Vein endothelial cell (primary cell): ENCODE measurements at places on chromosomes 2 and 18. TPM values are rescaled to one million over a fixed set of nuclear protein-coding genes. Genes with fewer than 3 reads are reported as not detected.

TUBA4B gene
- not detected in 2 replicates for total RNA-seq

GPR39 gene
- under 0.01 and 0.10 TPM in 2 replicates for total RNA-seq

KIF5C gene
- 0.29 and 0.33 TPM in 2 replicates for total RNA-seq

CAPN14 gene
- total RNA-seq: 0.10 TPM in 1 of 2 replicates, not detected in the other

G6PC2 gene
- not detected in 2 replicates for total RNA-seq

SAG gene
- not detected in 2 replicates for total RNA-seq

C2orf15 gene
- total RNA-seq: 0.33 TPM in 1 of 2 replicates, not detected in the other

IL1RL1 gene
- total RNA-seq: 11.1 and 31.0 TPM in 2 replicates

ADAM23 gene
- 4.5 and 4.9 TPM in 2 replicates for total RNA-seq

ANKRD30BL gene
- total RNA-seq: not detected in 2 replicates

SLC8A1 gene
- total RNA-seq: 1.6 and 2.3 TPM in 2 replicates

AGBL5 gene
- 30.4 and 32.0 TPM in 2 replicates for total RNA-seq

SPDYA gene
- total RNA-seq: 0.33 and 0.67 TPM in 2 replicates

DYSF gene
- 148 and 182 TPM in 2 replicates for total RNA-seq

ALPG gene
- total RNA-seq: not detected in 2 replicates

IL36B gene
- total RNA-seq: not detected in 2 replicates
